ENCODE measurements at places on chromosomes 16 and 17.

DNA sequence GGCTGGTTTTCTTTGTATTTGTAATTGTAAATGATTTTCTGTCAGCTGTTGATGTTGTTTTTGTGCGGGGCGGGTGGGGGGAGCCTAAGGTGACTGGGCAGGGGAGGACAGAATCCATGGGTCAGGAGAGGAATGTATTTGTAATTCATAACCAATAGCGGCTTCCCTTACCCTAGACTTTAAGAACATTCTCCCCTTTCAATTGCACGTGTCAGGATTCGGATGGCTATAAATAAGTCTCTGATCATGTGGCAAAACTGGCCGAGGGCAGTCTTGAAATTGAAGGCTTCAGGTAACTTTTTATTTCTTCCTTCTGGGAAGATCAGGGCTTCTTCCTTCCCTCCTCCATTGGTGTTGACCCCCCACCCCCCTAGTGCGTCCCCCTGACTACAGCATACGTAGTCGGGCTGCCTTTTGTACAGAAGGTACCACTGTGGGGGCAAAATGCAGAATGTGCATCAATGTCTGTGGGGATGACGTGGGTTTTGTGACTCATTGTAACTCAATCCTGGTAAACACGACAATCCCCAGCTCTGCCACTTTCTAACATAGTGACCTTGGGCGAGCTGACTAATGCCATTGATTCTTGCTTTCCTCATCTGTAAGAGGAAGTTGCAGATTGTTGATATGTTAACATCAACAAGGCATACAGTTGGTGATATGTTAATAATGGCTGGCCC is 16.2 kb downstream of the MARCHF10 start:
- no peak for DNase-seq

DNA sequence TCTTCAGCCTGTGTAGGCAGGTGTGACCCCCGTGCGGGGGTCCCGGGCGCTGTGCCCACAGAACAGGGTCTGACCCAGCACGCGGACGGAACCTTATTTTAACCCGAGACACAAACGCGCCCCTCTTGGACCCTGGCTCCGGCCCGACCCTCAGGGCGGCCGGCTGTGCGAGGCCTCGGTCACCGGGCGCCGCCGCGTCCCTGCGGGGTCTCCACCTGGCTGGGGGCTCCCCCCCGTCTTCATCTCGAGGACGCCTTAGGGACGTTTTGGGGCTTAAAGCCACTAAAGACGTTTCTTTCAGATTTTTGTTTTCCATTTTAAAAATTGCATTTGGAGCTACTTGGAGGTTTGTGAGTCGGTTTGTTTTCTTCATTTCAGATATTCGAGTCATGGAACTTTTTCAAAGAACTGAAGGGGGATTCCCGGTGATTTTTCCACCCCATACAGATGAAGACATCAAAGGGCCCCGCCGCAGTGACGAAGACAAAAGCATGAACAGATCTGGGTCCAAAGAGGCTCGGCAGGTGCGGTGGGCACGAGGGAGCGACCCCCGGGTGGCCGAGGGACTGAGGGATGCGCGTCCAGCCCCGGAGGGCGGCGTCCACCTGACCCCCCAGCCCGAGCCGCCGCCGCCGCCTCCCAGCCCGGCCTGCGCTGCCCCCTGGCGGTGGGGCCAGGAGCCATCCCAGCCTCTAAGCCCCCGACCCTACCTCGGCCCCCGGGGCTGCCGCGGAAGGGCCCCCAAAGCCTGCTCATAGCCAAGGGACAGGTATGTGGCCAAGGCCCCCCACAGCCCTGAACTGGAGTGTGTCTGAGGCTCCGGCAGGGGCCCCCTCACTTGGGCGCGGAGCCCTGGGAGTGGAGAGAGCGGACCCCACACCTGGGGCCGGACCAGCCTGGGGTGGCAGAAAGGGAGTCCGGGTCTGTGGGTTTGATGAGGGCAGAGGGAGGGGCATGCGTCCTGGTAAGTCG is 3.8 kb upstream of the CD7 start:
- DNase-seq: peak; percentile 40

DNA sequence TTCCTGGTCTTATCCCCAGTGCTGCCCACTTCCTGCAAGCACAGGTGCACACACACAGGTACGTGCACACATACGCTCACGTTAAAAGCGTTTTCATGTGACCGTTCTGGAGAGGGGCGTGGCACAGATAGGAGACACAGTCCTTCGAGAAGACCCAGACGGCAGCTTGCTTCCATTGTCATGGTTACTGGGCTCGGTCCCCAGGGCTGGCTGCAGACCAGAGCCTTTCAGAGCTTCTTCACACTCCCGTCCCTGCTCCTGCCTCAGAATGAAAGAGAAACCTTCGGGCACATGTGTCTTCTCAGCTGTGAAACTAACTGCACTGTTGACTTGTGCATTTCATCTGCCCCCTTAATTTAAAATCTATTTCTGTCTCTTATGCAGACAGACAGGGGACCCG is 154.2 kb downstream of the PITPNC1 start:
- DNase-seq: peak; percentile 40

- DNase-seq: no peak
Measured at GRCh38 chr17:15466131-15466530, 1.3 kb downstream of the CDRT4 start.

DNA sequence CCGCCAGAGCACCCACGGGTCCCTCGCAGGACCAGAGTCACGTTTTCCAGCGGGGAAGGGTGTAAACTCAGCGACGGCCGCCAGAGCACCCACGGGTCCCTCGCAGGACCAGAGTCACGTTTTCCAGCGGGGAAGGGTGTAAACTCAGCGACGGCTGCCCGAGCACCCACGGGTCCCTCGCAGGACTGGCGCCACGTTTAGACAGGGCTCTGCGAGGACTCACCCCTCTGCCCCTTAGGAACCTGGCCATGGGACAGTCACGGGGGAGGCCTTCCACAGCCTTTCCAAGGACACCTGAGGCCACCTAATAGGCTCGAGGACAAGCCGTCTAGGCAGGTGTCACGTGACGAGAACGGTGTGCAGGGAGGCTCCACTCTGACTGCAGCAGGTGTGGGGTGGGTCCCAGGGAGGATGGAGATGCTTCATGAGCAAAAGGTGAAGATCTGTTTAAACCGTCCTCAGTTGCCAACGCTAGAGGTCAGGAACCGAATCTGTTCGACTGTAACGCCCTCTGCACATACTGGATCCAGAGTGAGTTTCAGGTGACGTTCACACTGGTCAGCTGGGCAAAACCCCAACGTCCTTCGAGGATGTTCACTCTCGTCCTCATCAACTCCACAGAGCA is 48.0 kb upstream of the METRNL start:
- DNase-seq: no peak

GRCh38 chr16:74999609-75000480 is 1.0 kb downstream of the ZNRF1 start:
- peak; percentile 69 for DNase-seq

GRCh38 chr17:31690151-31690551 is 168.9 kb downstream of the COPRS start:
- DNase-seq: no peak

GRCh38 chr16:79628501-79628975 is 28.0 kb upstream of the MAF start:
- no peak for DNase-seq

- no peak for DNase-seq
Measured at GRCh38 chr16:76345163-76345661, 68.0 kb downstream of the CNTNAP4 start.

- DNase-seq: no peak
Measured at GRCh38 chr17:4902540-4902939, 358 bp downstream of the CHRNE start.

- no peak for DNase-seq
Measured at GRCh38 chr17:5976251-5976650, 93.9 kb upstream of the WSCD1 start.

- DNase-seq: no peak
Measured at GRCh38 chr17:13993106-13993505, 76.2 kb upstream of the COX10 start.

DNA sequence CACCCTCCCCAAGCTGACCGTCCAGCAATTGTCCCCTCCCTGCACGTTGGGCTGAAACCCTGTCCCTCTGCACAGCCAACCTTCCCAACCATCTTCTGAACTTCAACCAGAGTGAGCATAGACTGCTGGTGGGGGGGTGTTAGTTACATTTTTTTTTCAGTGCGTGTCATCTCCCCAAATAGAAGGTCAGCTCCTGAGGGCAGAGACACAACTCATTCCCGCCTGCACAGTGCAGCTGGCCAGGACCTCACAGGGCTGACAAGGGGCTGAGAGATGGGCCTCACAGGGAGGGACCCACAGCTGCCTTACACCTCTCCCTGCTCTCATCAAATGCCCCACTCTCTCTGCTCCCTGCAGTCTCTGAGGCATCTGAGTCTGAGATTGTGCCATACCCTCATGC is 8.4 kb downstream of the SRL start:
- DNase-seq: no peak

- peak; percentile 99 for DNase-seq
Measured at GRCh38 chr17:45161288-45162024, at the start of gene HEXIM2. Gene HEXIM2 (plus strand): TSS chr17:45161875. CDS start chr17:45162794, 919 bp downstream.

DNA sequence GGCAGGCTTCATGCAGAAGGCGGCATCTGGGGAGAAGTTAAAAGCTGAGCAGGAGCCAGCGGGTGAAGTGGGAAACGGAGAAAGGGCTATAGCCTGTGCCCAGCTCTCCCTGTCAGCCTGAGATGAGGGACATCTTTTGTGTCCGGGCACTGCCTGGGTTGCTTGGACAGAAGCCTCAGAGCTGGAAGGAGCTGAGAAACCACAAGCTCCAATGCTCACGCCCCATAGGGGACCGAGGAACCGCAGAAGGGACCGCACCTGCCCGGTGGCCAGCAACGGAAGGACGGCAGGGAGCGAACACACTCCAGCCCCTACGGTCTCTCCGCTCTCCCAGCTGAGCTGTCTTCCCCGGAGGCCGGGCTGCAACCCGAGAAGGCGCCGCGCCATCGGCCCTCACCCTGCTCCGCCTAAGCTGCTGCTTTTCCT is 175.8 kb downstream of the NPIPB11 start:
- no peak for DNase-seq

GRCh38 chr17:76672892-76673291 is 29.3 kb upstream of the ST6GALNAC1 start:
- DNase-seq: no peak

- no peak for DNase-seq
Measured at GRCh38 chr17:13352747-13353415, 248.8 kb downstream of the HS3ST3A1 start.

DNA sequence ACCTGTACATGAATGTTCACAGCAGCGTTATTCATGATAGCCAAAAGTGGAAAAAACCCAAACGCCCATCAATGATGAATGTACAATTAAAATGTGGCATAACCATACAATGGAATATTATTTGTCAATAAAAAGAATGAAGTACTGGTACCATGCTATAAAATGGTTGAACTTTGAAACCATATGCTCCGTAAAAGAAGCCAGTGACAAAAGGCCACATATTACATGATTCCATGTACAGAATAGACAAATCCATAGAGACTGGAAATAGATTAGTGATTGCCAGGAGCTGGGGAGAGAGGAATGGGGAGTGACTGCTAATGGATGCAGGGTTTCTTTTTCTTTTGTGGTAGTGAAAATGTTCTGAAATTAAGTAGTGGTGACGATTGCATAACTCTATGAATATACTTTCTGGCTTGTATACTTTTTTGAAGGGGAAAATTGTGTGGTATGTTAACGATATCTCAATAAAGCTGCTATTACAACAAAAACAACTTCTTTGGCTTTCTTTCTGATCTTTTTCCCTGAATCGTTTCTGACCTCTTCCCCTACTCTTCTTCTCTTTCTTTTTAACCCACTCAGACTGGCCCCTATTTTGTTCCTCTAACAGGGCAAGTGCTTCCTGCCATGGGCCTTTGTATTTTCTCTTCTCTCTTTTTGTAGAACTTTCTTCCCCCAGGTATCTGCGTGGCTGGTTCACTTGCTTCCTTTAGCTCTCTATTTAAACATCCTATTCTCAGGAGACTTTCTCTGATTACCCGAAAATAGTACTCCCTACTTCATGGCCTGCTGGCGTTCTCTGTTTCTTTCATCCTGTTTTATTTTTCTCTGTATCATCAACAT is 67.9 kb downstream of the FTO start:
- DNase-seq: no peak

DNA sequence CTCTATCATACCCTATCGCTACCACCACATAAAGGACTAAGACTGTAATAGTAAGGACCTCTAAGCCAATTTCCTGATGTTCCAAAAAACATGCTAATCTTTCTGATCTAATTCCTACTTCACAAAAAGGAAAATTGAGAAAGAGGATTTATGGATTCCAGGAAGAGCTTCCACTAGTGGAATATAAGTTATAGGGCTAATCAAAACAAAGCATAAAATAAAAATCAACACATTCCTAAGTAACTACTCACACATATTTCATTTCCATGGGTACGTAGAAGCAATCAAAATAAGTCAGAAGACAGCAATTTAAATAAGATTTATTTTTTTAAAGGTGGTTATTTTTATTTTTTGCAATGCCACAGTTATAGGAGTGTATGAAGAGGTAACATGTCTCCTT is 12.4 kb downstream of the CCDC43 start:
- DNase-seq: no peak

DNA sequence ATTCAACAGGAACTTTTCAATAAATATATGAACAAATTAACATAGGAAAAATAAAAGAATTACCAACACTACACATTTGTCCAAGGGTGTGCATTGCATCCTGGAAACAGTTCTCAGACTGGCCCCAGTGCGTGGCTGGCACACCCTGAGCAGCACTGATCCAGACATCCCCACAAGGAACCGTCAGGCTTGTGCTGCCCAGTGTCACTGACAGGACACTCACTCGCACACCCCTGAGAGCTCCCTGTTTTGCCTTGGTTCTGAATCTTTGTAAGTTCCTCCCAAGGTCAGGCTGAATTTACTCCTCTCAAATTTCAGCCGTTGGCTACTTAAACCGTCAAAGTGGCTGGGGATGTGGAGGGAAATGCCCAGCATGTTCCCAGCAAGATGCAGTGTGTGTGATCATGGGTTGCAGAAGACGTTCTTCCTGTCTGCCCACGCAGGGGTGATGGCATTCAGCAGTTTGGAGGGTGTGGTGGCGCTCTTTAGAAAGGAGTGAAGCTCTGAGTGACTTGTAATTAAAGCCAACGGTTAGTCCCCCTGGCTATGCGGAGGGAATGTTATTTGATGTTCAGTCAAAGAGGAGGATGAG is 1.7 kb downstream of the MT2A start:
- peak; percentile 52 for DNase-seq

DNA sequence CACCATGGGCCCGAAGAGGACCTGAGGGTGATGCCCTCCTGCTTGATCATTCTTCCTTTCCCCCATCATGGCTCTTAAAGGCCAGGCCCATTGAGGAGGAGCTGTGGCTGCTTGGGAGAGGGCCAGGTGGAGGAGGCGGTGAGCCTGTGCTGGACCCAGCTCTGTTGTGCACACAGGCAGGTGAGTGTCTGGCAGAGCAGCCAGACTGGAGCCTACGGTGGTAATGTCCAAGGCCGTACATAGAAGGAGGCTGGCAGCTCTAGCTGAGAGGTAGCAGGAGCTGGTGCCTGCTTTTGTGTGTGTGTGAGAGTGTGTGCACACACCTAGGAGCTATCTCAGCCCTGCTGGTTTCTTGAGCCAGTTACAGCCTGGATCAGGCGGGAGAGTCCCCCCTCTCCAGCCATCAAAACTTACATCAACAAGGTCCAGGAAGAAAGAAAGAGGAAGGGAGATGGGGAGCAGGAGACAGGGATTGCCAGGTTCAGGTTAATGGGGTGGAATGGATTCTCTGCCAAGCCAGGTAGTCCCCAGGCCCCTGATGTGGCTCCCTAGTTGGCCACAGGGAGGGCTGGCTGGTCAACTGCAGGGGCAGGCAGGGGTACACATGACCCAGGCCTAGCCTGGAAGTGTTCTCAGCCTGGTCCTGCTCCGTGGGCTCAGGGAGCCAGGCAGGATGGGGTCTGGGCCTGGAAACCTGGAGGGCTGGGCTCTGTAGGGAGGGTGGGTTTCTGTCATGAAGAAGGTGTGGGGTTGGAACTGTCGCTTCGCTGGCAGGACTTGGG is 107.1 kb downstream of the RAP1GAP2 start:
- no peak for DNase-seq

- DNase-seq: peak; percentile 75
Measured at GRCh38 chr17:74493331-74493833, 26.9 kb downstream of the CD300A start.
